ENCODE measurements at places on chromosomes 7 and 10.
A peak's percentile ranks its signal among the peaks of the same experiment; 100 is the strongest.

DNA sequence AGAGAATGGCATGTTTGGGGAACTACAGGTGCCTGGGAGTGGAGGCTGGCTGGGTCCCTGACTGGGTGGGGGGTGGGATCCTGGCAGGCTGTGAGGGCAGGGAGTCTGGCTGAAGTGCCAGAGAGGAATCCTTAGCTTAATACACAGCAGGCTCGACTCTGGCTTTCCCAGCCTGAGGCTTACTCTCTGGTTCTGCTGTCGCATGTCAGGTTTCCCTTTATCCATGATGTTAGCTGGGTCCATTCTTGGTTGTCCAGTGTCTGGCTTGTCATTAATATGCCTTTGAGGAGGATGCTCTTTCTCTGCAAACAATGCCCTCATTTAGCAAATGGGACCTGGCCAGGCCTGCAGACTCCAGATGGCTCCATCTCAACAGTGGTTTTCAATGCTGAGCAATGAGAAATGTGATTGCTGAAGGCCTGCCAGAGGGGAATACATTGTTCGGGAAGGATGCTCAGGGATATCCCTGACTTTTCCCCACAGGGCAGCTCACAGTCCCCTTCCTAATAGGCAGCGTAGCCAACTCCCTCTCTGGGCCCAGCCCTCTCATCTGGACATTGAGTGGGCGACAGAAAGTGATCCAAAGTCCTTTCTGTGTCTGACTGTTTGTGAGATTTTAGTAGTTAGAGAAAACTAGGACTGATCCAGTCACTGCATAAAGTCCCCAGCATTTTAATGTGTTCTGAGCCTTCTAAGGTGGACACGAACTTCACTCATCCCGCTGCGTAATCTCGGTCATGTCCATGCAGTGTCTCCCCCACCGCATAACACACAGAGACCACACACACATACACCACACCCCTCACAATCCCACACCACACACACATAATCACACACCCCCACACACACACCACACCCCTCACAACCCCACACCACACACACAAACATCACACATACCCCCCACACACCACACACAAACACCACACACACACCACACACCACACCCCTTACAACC, 124.9 kb downstream of the ANLN start:
- DNase-seq = no peak

DNA sequence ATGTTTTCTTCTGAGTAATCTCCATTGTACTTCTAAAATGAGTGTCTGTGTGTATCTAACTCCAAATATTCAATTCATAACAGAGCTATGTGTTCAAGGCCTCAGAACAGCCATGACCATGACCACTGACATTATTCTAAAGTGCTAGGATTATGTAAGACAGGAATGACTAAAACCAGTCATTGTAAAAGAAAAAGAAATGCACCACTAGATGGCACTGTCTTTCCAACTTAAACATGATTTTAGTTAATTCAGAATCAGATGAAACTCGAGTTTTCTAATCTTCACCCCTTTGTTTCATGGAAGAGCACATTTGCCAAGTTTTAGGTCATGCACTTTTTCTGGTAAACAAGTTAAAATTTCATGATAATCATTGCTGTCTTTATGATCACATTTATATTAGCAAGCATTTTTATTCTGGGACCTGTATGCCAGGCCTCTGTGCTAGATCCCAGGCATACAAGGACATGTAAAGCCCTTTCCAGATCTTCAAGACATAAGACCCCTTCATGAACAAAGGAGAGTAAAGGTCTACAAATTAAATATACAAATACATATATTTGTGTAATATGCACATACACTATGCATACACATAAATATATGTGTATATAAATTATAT, 26.1 kb upstream of the RSU1 start:
- no peak for DNase-seq

DNA sequence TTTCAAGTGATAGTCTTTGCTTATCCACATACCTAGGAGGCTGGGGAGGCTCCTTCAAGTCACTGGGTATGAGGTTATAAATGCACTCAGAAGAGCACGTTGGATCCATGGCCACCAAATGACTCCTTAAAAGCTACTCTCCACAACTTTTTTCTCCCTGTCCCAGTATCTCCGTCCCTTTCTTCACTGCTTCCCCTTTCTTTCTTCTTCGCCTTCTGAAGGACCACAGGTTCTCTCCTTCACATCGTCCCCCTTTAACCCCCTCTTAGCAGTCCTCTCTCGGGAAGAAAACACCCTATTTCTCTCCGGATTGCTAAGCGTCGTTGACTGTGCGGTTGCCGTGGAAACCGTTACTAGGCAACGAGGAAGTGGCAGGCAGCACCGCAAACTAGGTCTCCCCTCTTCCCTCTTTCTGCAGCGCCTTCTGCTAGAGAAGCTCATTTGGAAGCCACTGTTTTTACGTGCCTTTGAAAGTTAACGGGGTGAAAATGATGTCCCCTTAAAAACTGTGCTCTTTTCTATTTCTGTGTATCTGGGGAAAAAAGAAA, at the start of gene ENKUR:
Gene ENKUR (minus strand): TSS at position 331 of the 548 bp plus-strand sequence. CDS start 222 bp downstream, at position 109.
- DNase-seq = peak; percentile 95

GRCh38 chr10:129096065-129096984, 370.7 kb upstream of the MGMT start:
- DNase-seq = no peak

GRCh38 chr10:89309156-89310055, 7.6 kb downstream of the IFIT2 start:
- no peak for DNase-seq

GRCh38 chr10:74953214-74953613, 126.8 kb downstream of the KAT6B start:
- DNase-seq = no peak

DNA sequence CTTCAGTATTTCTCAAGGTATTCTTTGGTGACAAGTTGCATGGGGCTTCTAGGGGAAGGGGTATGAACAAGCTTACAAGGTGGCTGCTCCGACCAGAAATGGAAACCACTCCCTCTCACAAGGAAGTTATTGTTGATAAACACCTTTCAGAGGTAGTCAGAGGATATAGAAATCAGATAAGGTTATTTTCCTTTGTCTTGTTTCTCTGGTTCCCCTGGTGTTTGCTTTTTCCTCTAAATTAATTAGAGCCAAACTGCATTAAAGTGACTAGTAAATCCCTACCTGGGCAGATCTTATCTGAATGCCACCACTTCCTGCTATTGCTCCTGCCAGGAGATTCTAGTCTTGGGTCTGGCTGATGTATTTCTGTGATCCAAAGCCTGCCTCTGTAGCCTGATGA, 725.4 kb downstream of the INHBA start:
- no peak for DNase-seq

- no peak for DNase-seq
These were observed 361.0 kb upstream of the FZD8 start for GRCh38 chr10:36003031-36003600.

DNA sequence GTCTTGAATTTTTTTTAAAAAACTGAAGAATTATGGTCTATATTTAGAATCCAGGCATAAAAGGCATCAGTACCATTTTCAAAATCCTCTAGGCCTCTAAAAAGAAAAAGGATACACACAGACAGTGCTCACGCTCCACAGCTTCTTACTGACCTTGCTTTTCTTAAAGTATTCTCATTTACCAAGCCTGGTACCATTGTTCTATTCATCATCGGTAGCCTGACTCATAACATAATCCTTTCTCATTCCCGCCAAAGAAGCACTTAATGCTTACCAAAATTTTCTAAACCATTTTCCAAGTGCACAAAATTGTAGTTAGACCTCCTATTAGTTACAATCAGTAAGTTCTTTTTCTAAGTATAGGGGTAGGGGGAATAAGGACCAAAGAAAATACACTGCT, 54.6 kb downstream of the ATE1 start:
- DNase-seq = no peak

- no peak for DNase-seq
These were observed 23.8 kb upstream of the PIK3AP1 start for GRCh38 chr10:96743988-96744585.
